PC-9 (cell line): ENCODE measurements at places on chromosomes 3 and 15. TPM values are rescaled to one million over a fixed set of nuclear protein-coding genes. Genes with fewer than 3 reads are reported as not detected.

The LRRC28 gene
- 13.5 and 19.3 TPM in 2 replicates for total RNA-seq

DNA sequence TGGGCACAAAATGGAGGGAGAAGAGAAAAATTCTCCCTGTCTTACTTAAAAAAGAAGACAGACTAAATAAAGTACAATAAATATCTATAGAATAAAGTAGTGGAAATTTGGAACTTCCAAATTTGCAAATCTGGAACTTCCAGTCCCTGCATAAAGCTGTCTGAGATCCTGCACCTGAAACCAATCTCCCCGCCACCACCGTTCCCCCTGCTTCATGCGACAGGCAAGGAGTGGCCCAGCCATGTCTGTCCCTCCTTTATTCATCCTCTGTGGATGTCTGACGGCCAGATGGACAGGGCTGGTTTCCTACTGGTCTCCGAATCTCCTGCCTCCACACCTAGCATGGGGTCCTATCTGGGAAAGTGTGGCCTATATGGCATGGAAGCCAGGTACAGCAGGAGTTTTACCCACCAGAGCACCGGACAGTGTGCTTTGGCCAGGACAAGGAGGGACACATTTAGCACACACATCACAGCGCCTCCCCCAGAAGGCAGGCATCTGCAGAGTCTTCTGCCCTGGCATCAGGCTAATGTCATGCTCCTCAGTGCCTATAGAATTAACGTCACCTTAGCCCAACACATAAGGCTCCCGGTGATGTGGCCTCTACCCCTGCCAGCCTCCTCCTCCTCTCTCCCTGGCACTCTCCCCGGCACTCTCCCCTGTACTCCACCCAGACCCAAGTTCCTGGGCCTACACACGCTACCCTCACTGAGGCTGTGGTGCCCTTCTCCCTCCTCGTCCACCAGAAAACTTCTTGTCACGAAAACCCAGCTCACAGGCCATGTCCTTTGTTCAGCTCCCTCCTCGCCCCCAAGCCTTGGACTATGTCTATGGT lies 170.8 kb downstream of the XXYLT1 start:
- no peak for DNase-seq

The TTLL13 gene
- 0.93 and 0.96 TPM in 2 replicates for total RNA-seq

- DNase-seq = no peak
Observed at GRCh38 chr3:147119346-147119745, 287.0 kb downstream of the ZIC4 start.

DNA sequence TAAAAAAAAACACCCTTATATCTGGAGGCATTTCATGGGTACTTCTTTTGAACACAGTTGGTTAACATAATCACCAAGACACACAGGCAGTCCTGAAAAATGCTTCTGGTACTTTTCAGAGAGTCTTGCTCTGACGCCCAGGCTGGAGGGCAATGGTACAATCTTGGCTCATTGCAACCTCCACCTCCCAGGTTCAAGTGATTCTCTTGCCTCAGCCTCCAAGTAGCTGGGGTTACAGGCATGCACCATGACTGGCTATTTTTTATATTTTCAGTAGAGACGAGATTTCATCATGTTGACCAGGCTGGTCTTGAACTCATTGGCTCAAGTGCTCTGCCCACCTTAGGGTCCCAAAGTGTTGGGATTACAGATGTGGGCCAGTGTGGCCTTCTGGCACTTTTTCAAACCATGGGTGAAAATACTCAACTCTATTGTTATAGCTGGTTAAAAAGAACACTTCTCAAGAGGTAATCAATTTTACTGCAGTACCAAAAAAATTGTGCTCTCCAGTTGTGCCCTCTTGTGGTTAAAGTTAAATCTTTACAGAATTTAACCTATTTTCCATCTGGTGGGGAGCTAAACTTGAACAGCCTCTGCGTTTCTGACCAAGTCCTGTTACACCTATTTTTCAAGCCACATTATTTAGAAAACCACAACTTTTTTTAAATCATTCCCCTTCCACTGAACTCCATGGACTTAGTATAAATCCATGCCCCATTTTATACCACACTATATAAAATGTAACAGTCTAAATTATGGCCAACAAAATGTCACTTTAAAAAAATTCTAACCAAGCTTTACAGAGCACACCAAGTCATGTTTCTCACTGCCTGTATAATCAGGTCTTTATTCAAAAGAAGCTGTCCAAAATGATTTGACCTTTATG lies 1.2 kb upstream of the SNAPC5 start:
- DNase-seq = no peak

DNA sequence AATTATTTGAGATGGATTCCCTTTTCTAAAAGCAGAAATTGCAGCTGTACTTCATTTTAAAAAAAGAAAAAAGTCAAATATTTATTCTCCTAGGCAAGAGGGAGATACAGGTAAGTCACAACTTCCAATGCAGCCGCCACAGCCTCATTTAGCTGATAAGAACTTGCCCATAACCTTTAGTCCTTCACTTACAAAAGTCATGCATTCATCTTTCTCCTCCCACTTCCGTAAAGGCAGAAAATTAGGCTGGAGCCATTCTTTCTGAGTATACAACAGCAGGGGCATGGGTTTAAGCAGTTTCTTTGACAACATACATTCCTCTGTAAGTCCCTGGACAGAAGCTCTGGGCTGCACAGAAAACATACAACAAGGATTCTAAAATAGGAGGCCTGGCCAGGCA lies 4.3 kb downstream of the SUCLG2 start:
- no peak for DNase-seq

DNA sequence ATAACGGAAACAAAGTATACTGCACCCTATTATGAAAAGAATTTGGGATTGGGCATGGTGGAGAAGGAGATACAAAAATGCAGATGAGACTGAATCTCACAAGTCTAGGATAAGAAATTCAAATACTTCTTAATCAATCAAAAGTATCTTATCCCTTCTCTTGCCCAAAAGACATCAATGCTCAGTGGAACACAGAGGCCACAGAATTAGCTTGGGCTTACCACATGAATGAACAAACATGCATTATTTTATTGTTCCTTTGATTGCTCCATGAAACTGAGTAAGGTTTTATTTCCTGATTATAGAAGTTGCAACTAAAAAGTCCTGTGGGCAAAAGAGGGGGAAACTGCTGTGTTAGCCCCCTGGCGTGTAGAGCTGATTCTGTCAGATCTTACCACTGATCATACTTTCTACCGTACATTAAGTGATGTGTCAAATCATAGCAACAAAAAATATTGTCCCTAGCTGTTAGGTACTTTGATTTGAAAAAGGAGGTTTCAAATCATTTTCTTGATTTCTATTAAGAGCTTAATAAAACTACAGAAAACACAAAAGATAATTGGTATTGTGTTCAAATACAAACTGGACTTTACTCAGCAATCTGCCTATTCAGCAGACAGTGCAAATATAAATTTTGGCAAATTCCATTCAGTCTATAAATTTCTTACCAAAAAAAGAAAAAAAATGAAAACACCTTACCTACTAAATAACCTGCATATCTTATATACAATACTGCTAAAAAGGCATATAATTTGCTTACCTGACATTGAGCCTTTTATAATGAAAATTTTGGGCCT lies 7.9 kb upstream of the GASK1A start:
- no peak for DNase-seq

DNA sequence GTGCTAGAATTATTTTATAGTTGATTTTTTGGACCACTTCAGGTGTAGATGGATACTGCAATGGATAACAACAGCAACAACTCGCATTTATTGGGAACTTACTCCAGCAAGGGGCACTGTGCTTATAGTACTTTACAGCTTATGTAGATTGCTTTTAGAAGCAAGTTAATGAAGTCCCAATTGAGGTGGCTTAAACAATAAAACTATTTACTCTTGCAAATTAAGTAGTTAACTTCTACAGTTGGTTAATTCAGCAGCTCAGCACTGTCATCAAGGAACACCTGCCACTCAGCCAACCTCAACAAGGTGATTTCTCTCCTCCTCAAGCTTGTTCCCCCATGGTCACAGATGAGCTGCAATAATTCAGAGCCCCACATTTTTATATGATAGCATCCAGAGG lies 124.1 kb downstream of the RASA2 start:
- DNase-seq = no peak

DNA sequence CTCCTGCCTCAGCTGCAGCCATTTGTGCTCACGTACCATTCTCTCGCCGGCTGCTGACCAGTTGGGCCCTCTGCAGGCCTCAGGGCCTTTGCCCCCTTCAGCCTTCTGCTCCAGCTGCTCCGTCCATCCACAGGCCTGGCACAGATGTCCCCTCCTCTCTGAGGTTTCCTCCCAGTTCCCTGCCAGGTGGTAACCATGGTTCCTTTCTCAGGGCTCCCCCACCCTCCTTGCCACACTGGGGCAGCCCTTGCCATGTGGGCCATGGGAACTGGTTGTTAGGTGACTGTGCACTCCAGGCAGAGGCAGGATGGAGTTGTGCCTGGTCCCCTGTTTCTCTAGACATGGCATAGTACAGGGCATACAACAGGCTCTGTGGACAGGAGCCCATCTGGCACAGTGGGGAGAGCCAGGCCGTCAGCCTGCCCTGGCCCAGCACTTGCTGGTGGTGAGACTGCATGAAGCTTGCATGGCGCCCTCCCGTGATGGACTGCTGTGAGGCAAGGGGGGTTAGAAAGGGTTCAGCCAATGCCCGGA lies 148.9 kb downstream of the DNAJB8 start:
- no peak for DNase-seq

DNA sequence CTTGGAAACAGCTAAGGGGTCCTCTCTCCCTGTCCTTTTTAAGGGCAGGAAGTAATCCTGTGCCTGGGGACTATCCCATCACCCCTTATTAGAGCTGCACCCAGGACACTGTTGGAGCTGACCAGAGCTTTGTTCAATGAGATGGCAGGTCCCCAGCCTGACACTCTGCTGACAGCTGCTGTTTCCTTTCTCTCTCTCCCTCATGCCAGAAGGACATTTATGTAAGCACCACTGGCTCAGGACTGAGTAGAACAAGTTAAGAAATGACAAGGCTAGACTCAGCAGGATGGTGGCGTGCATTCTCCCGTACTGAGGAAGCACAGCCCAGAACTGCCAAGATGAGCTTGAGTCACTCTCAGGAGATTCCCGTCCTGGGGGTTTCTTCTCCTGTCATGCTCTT lies 17.3 kb downstream of the GJD2 start:
- no peak for DNase-seq

- DNase-seq = no peak
Observed at GRCh38 chr15:31197497-31198414, 96.2 kb upstream of the TRPM1 start.

- no peak for DNase-seq
Observed at GRCh38 chr15:27535445-27536129, 563.5 kb downstream of the OCA2 start.

GRCh38 chr3:94619643-94620042 lies 556.8 kb downstream of the NSUN3 start:
- DNase-seq = no peak

The CCR8 gene
- total RNA-seq = not detected in 2 replicates

- DNase-seq = no peak
Observed at GRCh38 chr15:87703327-87704111, 553.0 kb downstream of the NTRK3 start.

DNA sequence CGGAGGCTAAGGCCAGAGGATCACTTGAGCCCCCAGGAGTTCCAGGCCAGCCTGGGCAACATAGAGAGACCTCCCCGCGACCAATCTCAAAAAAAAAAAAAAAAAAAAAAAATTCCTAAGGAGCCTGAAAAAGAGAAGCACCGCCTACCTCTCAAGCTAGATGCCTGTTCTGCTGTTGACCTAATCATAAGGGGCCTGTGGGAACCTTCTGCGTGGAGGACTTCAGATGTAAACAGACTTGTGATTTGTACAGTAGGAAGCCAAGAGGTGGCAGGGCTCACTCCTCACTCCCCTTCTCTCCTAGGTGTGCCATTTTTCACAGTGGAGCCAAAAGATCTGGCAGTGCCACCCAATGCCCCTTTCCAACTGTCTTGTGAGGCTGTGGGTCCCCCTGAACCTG lies 3.2 kb downstream of the TYRO3 start:
- DNase-seq = no peak

DNA sequence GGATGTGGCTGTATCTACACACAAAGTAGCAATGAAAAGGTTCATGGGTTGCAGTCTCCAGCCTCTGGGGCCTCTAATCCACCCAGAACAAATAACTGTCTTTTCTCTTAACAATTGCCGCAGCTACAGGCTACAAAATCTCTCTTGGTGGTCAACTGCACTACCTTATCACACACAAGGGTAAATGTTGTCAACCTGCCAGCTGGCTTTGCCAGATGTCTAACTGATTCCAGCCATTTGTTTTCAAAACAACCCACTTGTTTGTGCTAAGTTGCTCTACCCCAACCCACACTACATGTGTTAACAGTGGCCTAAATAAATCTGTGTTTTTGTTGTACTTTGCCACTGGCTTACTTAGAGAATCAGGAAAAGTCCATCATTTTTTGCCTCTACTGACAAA lies 447.3 kb downstream of the TAFA4 start:
- DNase-seq = no peak

The COL6A5 gene
- total RNA-seq = not detected in 2 replicates

The IFRD2 gene
- total RNA-seq = 93.1 and 118 TPM in 2 replicates
